SJCRH30 (cell line): ENCODE measurements at places on chromosomes 1 and 21. TPM values are rescaled to one million over a fixed set of nuclear protein-coding genes. Genes with fewer than 3 reads are reported as not detected.

DNA sequence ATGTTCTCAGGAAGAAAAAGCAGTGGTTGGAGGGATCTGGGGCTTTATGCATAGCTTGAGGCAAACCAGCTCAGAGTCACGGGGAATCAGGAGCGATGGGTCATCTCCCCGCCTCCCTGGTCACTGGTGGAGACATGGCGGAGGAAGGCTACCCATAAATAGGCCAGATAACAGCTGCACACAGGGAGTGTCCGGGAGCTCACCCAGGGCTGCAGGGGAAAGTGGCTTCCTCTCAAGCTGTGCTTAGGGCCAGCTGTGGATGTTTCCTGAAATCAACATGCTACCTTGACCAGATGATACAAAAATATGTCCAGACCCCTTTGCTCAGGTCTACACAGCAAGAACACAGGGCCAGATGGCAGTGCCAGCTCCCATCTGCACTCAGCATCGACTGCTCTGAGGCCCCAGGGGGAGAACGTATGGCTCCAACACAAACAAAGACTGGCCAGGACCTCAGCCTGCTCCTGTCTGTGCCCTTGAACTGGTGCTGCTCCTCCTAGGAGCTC, 27.1 kb upstream of the RERE start:
- peak overlapping the region; percentile 18 for H3K27ac ChIP-seq
- no peak overlapping the region for H3K4me3 ChIP-seq
- H3K4me1 ChIP-seq: peaks cover 26% of the 10 kb centered on the region

- H3K36me3 ChIP-seq: no peaks in the 10 kb centered on the region
- H3K4me3 ChIP-seq: peak overlapping the region; percentile 20; the same call in 1 of the 2 replicates
- H3K27ac ChIP-seq: no peak overlapping the region; the same call in 1 of the 2 replicates
These were observed 43.2 kb downstream of the CNN3 start for GRCh38 chr1:94883691-94884090.

- H3K36me3 ChIP-seq: peaks cover 60% of the 10 kb centered on the region
- peaks cover 17% of the 10 kb centered on the region for H3K4me1 ChIP-seq
- no peak for DNase-seq
- H3K27ac ChIP-seq: no peak overlapping the region
- no peak overlapping the region for H3K4me3 ChIP-seq
These were observed 6.7 kb downstream of the MRTO4 start for GRCh38 chr1:19258353-19258752.

GRCh38 chr1:100536031-100536430, 1.9 kb upstream of the GPR88 start:
- no peaks in the 10 kb centered on the region for H3K27me3 ChIP-seq
- no peak overlapping the region for H3K4me3 ChIP-seq
- 0 out of 2 replicates have a peak, but pooled peaks cover under 1% of the 10 kb centered on the region for H3K4me1 ChIP-seq
- H3K27ac ChIP-seq: no peak overlapping the region
- no peaks in the 10 kb centered on the region for H3K36me3 ChIP-seq
- no peak for DNase-seq

DNA sequence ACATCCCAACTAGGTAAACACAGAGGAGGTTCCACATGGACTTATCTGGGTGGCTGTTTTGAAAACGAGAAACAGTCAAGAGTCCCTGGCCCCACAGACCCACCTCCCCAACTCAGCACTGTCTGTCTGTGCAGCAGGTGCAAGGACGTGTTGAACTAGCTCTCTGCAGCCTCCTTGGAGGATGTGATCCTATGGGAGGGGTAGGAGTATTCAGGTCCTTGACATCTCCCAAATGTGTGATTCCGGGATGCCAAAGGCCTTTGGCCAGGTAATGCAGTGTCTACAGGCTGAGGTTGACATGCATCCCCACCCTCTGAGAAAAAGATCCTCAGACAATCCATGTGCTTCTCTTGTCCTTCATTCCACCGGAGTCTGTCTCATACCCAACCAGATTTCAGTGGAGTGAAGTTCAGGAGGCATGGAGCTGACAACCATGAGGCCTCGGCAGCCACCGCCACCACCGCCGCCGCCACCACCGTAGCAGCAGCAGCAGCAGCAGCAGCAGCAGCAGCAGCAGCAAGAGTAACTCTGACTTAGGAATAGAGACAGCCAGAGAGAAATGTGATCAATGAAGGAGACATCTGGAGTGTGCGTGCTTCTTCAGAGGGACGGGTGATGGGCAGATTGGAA, 151.6 kb upstream of the CAMK1G start:
- no peak overlapping the region for H3K4me3 ChIP-seq
- peaks cover 29% of the 10 kb centered on the region for H3K4me1 ChIP-seq
- no peak for DNase-seq
- no peaks in the 10 kb centered on the region for H3K27me3 ChIP-seq
- H3K36me3 ChIP-seq: no peaks in the 10 kb centered on the region
- no peak overlapping the region for H3K27ac ChIP-seq

GRCh38 chr1:162689745-162690671, 57.7 kb downstream of the DDR2 start:
- H3K27ac ChIP-seq: no peak overlapping the region
- H3K27me3 ChIP-seq: no peaks in the 10 kb centered on the region
- H3K4me3 ChIP-seq: no peak overlapping the region
- no peaks in the 10 kb centered on the region for H3K36me3 ChIP-seq

DNA sequence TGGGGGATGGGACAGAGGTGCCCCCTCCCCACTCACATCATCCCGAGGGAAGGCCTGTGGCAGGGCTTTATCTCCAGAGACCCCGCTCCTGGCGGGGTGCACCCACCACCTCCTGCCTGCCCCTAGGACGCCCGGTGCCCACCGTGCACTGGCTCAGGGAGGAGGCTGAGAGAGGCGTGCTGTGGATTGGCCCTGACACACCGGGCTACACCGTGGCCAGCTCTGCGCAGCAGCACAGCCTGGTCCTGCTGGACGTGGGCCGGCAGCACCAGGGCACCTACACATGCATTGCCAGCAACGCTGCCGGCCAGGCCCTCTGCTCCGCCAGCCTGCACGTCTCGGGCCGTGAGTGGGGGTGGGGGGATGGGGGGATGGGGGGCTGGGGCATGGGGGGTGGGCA, 71.7 kb downstream of the TRIM11 start:
- no peaks in the 10 kb centered on the region for H3K27me3 ChIP-seq
- no peak overlapping the region for H3K27ac ChIP-seq
- H3K4me3 ChIP-seq: no peak overlapping the region
- no peak for DNase-seq
- H3K4me1 ChIP-seq: no peaks in the 10 kb centered on the region

- peaks cover 33% of the 10 kb centered on the region for H3K4me1 ChIP-seq
- no peaks in the 10 kb centered on the region for H3K36me3 ChIP-seq
- DNase-seq: no peak
- no peak overlapping the region for H3K4me3 ChIP-seq
These were observed 49.9 kb downstream of the WNT9A start for GRCh38 chr1:227897704-227898438.

Gene TTC39A
- total RNA-seq: 0.14 and 0.73 TPM in 2 replicates

Gene NOTCH2
- total RNA-seq: 72.1 and 76.8 TPM in 2 replicates

Gene DHRS3
- total RNA-seq: 2.6 and 3.5 TPM in 2 replicates
